Bronchial epithelial cell (primary cell): ENCODE measurements at places on chromosomes 7 and 10. TPM values are rescaled to one million over a fixed set of nuclear protein-coding genes. Genes with fewer than 3 reads are reported as not detected.

DNA sequence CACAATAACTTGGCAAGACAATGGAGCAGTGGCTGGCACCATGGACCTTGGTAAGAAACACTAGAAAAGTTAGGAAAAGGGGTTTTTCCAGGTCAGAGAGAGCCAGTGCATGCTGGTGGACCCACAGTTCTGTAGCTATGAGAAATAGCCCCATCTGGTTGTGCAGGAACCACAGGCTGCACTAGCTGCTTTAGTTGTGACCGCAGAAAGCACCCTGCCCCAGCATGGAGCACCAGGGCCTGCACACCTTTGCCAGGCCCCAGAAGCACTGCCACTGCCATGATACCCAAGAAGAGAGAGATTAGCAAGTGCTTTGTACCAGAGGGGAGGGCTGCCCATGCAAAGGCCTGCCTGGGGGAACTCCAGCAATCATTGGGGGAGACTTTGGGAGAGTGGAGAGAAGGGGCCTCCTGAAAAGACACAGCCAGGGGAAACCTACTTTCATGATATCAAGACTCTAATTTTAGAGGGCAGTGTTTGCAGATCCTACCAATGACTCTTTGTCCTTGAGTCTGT is 256.1 kb upstream of the C7orf33 start:
- DNase-seq, result no peak

- no peak for DNase-seq
These were observed 811 bp downstream of the SLIT1 start for GRCh38 chr10:97184971-97185325.

GRCh38 chr7:79050603-79051002 is 402.9 kb downstream of the MAGI2 start:
- peak; percentile 68 for DNase-seq

Gene FEZF1
- total RNA-seq, result not detected in 2 replicates

Gene SPRN
- total RNA-seq, result not detected in 2 replicates

Gene ACBD7
- 0.13 and 0.26 TPM in 2 replicates for total RNA-seq

Gene PBLD
- total RNA-seq, result 0.53 and 2.4 TPM in 2 replicates
